ENCODE measurements at places on chromosomes 3 and 15.
A peak's percentile ranks its signal among the peaks of the same experiment; 100 is the strongest.

GRCh38 chr3:100140976-100141375, 26.7 kb upstream of the FILIP1L start:
- no peak for DNase-seq

- DNase-seq: no peak
Observed at GRCh38 chr3:156664831-156665178, 9.6 kb upstream of the TIPARP start.

- no peak for DNase-seq
Observed at GRCh38 chr3:149276619-149277018, 55.0 kb upstream of the CP start.

DNA sequence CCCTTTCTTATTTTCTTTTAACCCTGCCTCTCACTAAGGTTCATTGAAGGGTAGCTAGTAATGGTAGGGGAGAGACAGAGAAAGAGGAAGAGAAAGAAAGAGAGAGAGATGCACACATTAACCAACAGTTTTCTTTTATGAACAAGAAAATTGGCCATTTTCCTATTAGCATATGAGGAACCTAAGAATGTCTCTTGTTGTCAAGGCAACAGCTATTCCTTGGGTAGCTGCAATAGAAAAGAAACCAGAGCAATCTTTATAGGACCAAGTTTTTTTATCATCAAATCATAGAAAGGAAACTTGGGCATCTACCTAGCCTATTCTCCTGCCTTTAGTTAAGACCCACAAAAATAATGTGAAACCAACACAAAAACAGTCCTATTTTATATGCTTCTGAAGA, 15.0 kb upstream of the CCDC39 start:
- no peak for DNase-seq

GRCh38 chr15:70061696-70062270, 35.9 kb downstream of the TLE3 start:
- no peak for DNase-seq

- no peak for DNase-seq
Observed at GRCh38 chr3:45311953-45312801, 76.2 kb upstream of the LARS2 start.

DNA sequence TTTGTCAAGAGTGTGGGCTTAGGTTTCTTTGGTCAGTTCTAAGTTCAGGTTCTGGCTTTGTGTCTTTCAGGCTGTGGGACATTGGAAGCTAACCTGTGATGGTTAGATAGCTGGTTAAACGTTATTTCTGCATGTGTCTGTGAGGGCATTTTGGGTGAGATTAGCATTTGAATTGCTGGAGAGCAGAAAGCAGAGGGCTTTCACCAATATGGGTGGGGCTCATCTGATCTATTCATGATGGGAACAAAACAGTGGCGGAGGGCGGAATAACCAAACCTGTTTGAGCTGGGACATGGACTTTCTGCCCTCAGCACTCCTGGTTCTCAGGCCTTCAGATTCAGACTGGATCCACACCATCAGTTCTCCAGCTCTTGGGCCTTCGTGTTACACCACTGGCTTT, 195.4 kb downstream of the KLF13 start:
- no peak for DNase-seq

GRCh38 chr15:56307180-56307579, 58.0 kb upstream of the TEX9 start:
- no peak for DNase-seq

DNA sequence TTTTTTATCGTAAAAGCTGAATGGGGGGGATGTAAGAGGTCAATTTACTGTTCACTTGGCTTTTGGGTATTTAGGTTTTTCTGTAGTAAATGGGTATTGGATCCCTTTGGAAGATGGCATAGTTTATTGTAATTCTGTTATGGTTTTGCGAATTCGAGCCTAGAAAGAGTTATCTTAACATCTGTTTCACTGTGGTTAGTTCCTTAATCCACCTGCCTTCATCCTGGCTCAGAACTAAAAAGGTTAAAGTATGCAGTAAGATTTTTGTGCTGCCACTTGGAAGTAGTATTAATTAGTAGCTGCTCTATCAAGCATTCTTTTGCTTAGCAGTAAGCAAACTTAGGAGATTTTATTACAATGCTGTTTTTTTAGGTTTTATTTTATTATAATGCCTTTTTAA, 62.4 kb downstream of the ARIH1 start:
- no peak for DNase-seq

GRCh38 chr3:73812054-73812453, 187.3 kb upstream of the PDZRN3 start:
- no peak for DNase-seq

- peak; percentile 57 for DNase-seq
Observed at GRCh38 chr3:158539414-158540014, 31.5 kb upstream of the MLF1 start.

DNA sequence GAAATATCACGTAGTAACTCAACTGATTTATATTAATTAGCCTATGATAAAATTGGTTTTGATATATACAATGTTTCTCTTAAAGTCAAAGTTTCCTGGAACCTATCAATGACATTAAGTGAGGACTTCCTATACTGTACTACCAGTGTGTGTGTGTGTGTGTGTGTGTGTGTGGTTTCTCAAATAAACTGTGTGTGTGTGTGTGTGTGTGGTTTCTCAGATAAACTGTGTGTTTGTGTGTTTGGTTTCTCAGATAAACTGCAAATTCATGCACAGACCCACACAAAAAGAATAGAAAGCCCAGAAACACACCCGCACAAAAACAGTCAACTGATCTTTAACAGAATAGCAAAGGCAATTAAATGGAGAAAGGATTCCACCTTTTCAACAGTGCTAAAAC, 14.5 kb upstream of the WDR5B start:
- no peak for DNase-seq

DNA sequence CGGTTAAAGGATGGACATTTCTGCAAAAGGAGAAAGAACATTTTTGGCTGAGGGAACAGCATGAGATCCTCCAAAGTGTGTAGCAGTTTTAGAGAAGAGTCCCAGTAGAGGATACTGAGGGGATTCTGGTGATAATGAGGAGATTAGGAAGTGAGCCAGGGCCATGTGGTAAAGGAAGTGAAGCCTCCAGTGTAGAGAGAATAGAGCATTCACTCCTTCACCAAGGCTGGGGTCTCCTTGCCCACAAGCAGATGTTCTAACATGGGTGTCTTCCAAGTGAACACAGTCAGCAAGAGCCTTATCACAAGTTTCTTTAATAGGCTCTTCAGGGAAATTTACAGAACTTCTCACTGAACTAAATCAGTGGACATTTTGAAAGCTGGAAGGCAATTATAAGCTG, 173.7 kb downstream of the SSR3 start:
- DNase-seq: no peak

GRCh38 chr15:78211189-78211921, 23.0 kb downstream of the ACSBG1 start:
- no peak for DNase-seq

DNA sequence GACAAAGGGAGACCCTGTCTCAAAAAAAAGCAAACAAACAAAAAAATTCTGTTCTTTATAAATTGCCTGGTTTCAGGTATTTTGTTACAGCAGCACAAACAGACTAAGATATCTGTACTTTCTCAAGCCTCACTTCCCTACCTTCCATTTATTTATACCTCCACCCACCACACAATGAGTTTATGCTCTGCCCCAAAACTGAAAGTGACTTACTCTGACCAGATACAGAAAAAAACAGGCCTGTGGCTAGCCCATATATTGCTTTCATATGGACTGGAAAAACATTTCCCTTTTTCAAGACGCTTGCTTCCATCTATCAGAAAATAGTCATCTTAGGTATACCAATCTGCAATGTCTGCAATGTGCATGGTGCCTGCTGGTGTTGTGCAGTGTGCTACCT, 8.7 kb upstream of the GPD1L start:
- no peak for DNase-seq

DNA sequence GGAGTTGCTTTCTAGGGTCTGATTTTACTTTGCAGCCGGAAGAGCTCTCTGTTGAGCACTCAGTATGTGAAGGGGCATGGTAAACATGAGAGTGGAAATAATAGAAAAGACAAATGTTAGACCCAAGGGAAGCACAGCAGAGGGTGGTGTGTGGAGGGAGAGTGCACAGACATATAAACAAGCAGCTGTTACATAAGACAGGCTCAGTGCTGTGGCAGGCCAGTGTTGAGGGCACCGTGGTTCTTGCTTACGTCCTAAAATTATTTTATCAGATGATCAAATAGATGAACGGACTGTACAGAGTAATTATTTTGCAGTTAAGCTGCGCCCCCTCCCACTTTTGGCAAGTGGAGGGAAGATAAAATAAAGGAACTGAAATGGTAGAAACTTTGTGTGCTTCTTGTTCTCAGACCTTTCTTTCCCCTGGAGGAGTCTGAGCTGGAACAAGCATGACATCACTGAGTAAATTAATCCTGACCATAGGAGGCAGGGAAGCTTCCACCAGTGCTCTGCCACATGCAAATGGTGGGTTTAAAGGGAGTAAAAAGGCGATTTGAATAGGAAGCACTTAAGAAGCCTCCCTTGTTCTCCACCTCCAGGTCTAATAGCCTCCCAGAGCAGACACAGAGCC, 205.6 kb downstream of the IL20RB start:
- DNase-seq: no peak

DNA sequence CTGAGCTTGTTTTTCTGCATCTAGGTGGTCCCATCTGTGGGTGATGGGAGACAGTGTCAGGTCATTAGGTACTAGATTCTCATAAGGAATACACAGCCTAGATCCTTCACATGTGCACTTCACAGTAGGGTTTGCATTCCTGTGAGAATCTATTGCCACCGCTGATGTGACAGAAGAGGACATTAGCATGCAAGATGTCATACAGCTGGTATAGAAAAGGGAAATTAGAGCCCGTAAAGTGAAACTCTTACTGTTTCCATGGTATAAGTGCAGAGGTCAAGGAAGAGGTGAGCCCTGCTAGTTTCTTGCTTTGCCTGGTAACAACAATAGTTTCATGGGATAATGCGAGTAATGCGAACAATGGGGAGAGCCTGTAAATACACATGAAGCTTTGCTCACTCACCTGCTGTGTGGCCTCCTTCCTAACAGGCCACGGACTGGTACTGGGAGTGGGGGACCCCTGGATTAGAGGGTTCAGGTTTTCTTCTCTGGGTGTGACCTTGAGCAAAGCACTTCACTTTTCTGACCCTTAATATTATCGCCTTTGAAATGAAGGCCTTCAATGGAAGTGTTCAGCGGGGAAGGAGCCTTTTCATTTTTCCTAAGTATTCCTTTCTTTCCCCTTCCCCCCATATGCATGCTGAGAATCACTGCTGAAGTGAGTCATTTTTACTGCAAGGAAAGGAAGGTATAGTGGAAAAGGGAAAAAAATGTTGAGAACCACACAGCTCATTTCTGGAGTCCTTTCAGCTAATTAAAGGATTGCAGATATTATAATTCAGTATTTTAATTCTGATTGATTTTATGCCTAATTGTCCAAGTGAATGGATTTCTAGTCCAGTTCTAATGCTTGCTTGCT, 286.4 kb downstream of the UBE2E2 start:
- DNase-seq: no peak

DNA sequence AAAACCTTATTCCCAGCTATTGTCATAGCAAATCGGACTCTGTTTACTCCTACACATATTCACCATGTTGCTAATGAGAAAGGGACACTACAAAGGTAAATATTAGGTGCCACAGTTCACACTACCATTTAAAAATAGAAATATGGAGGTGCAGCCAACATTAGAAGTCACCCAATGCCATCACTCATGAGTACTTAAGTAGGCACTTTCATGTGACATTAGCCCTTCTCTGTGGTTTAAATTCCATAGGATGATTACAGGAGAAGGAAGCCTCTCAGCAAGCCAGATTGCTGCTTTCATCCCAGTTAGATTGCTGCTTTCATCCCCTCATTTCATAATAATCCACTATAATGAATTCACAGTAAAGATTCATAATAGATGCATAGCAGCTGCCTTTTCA, 376.8 kb upstream of the ALCAM start:
- DNase-seq: no peak

- DNase-seq: no peak
Observed at GRCh38 chr15:73357999-73358665, 10.6 kb downstream of the HCN4 start.

Measured in stimulated activated CD4-positive, alpha-beta T cell treated with anti-CD3 and anti-CD28 coated beads, Interleukin-15, amount 100 ng/mL, for 24 hours (primary cell).